ENCODE measurements at places on chromosomes 16 and 17.

DNA sequence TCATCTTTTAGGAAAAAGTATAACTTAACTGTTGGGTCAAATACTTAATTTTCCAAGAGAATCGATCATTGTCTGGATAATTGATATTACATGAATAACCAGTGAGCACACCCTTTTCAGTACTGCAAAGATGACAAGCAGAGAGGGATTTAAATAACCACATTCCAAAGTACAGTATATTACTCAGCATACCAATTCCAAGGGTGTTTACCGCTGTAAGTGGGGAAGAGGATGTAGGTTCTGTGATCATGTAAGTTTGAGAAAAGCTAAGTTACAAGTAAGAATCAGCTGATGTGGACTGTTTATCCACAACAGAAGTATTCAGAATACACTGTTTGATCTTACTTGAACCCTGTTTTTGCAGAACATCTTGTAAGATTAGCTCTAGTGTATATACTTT is 6.1 kb downstream of the GDE1 start:
- DNase-seq: no peak

DNA sequence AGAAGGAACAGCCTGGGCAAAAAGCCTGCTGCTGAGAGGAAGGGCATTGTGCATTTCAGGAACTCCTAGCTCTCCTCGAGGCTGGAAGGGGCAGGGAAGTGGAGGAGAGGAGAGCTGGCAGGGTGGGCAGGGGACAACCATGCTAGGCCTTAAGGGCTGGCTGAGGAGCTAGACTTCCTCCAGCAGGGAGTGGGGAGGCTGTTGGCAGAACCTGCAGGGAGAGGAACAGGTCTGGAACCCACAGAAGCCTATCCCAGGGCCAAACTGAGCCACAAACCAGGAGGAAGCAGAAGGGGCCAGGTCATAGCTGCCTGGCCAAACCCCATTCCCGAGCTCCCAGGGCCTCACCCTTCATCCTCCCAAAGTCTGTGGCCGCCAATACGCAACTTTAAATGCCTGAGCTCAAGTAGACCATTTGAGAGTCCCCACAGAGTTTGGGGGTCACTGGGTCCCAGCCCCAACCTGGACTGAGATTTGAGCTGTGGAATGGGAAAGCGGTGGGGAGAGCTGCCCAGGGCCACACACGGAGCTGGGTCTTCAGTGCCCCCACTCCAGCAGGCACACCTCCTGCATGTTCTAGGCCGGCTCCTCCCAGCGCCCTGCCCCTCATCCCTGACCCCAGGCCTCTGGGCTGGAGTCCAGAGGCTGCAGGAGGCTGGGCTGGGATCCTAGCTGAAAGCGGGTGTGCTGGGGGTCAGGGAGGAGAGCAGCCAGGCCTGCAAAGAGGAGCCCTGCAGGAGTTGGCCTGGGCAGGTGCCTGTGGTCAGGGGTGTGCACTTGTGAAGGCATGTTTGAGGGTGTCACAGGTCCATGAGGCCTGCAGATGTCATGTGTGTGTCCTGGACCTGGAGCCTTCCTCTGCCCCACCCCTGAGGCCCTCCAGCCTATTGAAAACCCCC is 4.5 kb downstream of the CDH5 start:
- no peak for DNase-seq

- peak; percentile 59 for DNase-seq
Measured at GRCh38 chr17:60601447-60602384, 1.7 kb downstream of the PPM1D start.

DNA sequence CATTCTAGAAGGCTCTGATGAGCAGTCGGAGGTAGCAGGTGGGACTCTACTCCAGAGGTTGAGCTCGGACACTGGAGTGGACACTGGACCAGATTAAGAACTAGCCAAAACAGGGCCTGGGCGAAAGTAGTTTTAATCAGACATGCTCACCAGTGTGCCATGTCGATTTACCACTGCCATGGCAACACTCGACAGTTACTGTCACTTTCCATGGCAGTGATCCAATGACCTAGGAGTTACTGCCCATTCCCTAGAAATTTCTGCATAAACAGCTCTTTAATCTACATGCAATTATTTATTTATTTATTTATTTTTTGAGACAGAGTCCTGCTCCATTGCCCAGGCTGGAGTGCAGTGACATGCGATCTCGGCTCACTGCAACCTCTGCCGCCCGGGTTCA is 7.2 kb upstream of the METTL9 start:
- DNase-seq: no peak

GRCh38 chr16:49961089-49961488 is 63.9 kb upstream of the CNEP1R1 start:
- no peak for DNase-seq

GRCh38 chr16:9484426-9484825 is 393.0 kb downstream of the HAPSTR1 start:
- DNase-seq: no peak

DNA sequence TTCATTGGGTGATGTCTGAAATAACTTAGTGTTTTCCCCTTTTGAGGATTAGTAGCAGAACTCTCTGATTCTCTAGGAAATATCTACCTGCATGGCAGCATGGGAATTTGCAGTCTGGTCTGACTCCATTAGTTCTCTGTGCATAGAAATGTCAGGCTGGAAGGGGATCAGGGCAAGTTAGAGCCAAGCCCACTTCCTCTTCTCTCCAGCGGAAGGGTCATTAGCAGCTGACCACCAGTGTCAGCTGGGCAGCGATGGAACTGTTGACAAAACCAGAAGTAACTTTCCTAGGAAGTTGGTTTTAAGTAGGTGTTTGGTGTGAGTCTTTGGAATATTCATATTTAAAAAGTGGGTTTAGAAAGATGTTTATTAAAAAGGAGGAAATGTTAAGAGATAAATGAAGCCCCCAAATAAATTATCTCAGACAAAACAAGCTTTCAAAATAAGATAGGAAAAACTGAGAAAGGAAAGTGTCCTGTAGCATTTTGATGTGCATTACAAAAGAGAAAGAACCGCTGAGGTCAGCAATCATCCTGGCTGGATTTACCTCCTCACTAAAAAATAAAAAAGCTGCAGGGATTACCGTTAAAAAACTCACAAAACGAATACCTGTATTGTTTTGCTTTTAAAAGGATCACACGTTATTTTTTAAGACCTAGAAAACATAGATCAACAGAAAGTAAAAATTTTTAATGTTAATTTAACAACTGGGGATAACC is 32.4 kb upstream of the MMD start:
- no peak for DNase-seq

GRCh38 chr16:78505036-78505435 is 405.6 kb downstream of the WWOX start:
- DNase-seq: no peak

GRCh38 chr17:78675836-78676235 is 98.6 kb upstream of the DNAH17 start:
- no peak for DNase-seq

GRCh38 chr16:76612497-76612896 is 335.3 kb downstream of the CNTNAP4 start:
- DNase-seq: no peak

- no peak for DNase-seq
Measured at GRCh38 chr16:9050102-9050830, 41.2 kb upstream of the HAPSTR1 start.

- no peak for DNase-seq
Measured at GRCh38 chr16:74766729-74767128, 7.9 kb downstream of the FA2H start.

DNA sequence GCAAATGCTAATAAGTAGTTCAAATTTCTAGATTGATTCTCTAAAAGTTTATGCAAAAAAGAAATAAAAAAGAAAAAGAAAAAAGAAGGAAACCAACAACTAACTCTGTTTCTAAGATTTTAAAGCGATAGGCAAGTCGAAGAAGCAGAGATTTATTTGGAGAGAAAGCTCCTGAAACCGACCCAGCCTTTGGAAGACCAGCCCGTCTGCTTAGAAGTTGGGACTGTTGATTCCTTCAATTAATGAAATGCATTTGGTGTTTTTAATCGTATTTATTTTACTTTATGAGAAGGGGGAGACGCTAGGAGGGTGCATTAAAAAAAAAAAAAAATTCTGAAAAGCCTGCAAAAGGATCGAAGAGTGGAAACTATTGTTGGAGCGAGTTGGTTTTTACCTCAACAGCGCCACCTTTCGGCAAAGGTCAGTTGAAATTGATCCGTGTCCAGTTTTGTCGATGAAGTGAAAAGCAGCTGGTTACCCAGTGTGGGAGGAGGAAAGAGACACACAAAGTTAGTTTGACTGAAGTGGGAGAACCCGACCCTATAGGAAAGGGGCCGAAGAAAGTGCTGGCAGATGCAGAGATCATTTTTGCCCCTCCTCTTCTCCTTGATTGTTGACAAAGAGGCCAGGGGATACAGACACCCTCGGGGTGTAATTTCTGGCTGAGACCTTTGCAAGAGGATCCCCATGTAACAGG is 1.5 kb upstream of the MAF start:
- peak; percentile 63 for DNase-seq

DNA sequence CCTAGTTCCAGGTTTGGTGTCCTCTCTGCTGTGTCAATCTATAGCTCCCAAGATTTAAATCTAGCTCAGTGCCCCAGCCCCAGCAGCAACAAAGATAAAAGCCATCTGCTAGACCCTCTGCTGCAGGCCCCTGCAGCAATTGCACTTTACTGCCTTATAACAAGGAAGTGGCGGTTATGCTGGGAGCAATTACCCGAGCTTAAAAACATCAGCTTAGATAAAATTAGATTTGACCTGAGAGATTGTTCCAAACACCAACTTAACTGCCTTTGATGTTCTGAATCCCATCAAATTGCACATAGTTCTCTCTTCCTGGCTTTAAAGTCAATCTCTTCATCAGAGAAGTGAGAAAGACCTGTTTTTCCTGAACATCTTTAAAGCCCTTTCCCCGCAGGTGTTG is 62.4 kb upstream of the SHISA6 start:
- DNase-seq: no peak

GRCh38 chr17:41258406-41258805 is 3.2 kb downstream of the KRTAP9-9 start:
- DNase-seq: no peak

DNA sequence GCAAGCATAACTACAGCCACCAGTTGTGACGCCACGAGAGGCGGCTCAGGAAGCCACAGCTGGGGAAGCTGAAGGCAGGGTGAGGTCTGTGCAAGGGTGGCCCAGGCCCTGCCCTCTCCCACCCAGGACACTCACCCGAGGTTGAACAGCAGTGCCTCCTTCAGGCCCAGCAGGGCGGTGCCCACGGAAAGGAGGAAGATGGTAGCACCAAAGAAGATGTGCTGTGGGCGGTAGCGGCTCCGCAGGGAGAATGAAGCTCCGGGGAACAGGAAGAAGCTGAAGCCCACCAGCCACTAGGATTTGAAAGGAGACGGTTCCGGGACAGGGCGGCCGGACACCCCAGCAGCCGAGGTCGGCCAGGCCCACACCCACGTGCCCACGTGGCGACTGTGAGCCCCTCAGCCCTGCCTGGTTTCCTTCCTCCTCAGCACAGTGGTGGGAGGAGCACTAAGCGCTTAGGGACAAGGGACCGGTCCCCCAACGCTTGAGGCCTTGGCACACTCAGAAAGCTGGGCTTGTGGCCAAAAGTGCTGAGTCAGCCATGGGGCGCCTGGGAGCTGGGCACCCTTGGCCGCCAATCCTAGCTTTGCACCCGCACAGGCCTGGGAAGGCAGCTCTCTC is 11.0 kb downstream of the CYB561 start:
- DNase-seq: no peak

DNA sequence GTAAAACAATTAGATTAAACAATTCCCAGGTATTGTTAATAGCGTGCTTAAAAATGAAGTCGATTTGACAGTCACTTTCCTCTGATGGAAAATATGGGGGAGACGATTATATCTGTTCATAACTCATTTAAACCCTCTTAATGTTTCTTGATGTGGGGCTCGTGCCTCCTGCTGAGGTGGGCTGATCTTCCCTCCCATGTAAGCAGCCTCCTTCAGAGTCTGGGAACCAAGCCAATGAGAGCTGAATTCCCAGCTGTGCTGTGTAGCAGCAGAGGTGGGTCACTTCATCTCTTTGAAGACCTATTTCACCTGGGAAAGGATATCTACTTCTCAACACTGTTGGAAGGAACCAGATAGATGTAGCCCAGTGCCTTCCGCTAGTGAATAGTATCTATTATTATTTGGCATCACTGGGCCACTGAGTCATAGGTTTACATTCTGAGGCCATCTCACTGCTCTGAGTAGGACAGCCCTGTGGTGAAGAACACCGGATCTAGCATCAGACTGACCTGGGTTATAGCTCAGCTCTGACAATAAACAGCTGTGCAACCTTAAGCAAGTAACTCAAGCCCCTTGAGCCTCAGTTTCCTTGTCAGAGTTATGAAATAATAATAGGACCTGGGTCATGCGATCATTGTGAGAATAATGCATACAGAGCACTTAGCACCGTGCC is 85.3 kb upstream of the C16orf82 start:
- DNase-seq: no peak

DNA sequence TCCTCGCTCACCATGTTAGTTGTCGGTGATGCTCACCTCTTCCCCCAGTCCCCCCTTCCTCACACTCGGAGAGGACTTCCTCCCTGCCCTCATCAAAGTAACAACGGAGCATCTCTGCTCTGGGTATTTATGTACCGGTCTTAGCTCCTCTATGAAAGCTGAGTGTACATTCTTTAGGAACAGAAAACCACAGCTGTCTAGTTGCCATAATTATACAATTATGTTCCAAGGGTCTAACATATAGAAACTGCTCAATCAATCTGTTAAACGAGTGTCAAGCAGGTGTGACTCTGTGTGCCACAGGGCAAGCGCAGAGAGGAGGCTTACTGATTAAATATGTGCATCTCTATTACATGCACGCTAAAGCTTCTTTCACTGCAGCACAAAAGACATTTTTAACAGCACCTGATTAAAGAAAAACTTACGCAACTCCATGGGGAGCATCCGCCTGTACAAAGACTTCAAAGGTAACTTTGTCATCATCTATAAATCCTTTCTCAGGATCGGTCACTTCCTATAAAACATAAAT is 37.8 kb downstream of the LITAFD start:
- DNase-seq: no peak

DNA sequence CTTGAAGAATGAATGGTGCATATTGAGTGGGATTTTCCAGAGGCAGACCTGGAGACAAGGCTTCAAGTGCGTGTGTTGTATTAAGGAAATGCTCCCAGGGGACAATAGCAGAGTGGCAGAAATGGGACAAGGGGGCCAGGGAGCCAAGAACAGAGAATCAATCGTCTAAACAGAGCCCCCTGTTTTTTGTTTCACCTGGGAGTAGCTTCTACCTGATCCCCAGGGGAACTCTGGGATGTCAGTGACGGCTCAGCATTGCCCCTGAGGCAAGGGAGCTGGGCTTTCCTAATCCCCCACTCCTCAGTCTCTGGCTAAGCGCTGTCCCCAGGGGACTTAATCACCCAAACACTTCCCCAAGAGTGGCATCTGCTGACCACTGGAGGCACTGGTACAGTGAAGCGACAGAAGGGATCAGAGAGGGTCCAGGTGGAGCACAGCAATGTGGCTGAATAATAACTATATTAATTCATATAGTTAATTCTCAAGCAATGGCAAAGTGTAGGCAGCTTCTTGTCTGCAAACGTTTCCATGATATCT is 35.7 kb upstream of the C16orf78 start:
- DNase-seq: no peak

All from GM13976 (cell line).